Endothelial cell (in vitro differentiated cells): ENCODE measurements at places on chromosomes 7 and 10.

DNA sequence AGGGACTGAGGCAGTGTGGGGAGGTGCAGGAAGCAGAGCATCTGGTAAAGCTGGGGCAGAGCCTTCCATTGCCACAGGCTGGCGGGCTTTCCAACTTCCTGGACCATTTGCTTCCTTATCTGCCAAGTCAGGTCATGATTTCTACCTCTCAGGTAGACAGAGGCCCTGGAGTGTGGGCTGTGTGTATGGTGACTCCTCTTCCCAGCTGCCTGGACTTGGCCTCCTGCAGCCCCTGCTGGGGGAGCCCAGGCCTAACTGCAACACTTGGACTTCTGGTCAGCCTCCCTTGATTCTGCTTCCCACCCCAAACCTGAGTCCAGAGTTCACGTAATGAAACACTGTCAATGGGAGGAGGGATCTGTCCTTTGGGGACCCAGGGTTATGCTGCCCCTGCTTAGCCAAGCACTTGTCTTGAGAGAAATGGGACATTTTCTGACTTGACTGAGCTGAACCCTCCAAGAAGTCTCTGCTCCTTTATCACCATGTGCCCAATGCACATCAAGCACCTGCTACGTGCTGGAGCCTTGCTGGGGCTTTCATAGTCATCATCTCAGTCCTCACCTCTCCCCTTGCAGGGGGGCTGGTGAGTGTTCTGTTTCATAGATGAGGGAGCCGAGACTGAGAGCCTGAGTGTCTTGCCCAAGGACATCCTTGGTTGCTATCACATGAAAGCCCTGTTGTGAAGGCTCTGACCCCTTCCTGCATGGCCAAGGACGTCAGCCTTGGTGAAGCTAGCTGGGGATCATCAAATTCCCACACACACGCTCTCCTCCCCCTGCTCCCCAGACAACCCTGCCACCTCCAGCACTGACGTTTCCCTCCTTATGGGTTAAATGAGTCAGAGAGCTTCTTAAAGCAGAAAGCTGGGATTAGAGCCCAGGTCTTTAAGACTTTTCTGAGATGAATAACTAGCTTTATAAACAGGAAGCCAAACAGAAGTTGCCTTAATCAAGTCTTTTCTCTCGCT lies 3.4 kb downstream of the CLEC2L start:
- no peak for DNase-seq

- DNase-seq, result peak; percentile 79
Measured at GRCh38 chr10:122648599-122649428, 50.8 kb downstream of the C10orf120 start.

DNA sequence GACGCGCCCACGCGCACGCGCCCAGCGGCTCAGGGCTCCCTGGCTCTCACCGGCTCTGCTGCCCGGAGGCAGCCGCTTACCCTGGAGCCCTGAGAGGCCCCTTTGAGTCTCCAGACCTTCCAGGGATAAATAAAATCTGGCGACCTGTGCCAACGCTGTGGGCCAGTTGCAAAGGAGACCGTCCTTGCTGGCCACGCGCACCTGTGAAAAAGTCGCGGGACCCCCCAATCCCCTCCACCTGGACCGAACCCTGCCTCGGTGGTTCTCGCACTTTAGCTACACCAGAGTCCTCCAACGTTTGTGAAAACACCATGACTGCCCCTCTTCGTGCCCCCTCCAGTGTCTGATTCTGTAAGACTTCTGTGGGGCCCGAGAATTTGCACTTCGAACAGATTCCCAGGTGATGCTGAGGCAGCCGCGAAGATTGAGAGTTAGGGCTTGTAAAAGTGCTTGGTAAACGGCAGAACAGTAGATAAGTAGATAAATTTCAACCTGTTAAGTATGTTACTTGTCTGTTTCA lies 102.4 kb upstream of the SVIL start:
- no peak for DNase-seq

DNA sequence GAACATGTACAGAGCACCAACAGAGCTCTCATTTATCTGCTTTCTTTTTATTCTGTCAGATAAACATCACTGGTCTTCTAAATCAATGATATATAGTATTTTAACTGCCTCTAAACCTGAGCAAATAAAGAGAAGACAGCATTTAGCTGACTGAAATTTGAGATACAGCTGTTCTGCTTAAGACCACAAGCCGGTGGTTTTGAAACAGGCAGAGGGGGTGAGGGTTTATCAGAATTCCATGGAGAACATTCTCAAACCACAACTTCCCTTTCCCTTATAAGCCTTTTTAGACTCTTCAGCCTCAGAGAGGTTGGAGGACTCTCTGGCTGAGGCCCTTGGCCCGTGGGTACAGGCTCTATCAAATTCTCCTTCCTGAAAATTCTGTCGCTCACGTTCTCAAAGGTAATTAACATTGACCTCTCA lies 87.4 kb upstream of the RSU1 start:
- DNase-seq, result no peak

- DNase-seq, result no peak
Measured at GRCh38 chr7:134774119-134774518, 5.3 kb upstream of the CALD1 start.

- peak; percentile 19 for DNase-seq
Measured at GRCh38 chr10:108783897-108784296, 1139.4 kb downstream of the XPNPEP1 start.

- DNase-seq, result no peak
Measured at GRCh38 chr10:48464121-48464870, 140.6 kb downstream of the ARHGAP22 start.

GRCh38 chr7:41590986-41591385 lies 111.9 kb downstream of the INHBA start:
- DNase-seq, result no peak

DNA sequence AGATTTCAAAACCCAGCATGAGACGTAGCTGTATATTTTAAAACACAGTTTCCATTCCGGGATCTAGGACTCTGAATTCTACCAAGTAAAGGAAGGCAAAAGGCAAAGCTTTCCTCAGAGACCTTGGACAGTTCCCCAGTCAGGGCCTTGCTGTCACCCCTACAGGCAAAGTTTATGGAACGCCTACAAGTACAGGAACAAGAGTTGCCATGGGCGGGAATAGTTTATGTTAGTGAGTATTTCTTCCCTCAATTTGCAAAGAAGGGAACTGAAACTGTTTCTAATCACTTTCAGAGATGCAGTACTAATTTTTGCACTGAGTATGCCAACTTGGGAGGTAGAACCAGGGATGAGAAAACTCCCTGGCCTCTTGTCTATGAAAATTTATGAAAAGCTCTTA lies 68.2 kb upstream of the LRGUK start:
- DNase-seq, result no peak

- DNase-seq, result no peak
Measured at GRCh38 chr7:94763268-94763667, 107.3 kb upstream of the SGCE start.

- no peak for DNase-seq
Measured at GRCh38 chr7:68321076-68321639, 1277.1 kb upstream of the AUTS2 start.

GRCh38 chr7:15854841-15855524 lies 168.5 kb upstream of the MEOX2 start:
- DNase-seq, result no peak

- DNase-seq, result no peak
Measured at GRCh38 chr10:30027057-30028005, 32.1 kb downstream of the JCAD start.

DNA sequence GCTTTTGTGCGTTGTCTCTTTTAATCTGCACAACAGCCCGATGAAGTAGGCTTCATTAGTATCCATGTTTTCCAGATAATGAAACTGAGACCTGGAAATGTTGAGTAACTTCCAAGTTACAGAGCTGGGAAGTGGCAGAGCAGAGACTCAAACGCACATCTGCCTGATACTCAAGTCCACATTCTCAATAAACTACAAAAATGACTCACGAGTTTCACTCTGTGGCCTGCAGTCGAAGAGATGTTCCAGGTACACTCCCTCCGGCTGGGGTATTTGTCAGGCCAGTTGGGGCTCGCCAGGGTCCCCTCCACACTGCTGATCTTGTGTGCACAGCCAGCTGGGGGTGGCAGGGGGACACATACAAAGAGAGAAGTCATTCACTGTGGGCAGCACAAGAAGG lies 17.7 kb upstream of the OPALIN start:
- no peak for DNase-seq

GRCh38 chr7:1386623-1387220 lies 72.5 kb downstream of the MICALL2 start:
- no peak for DNase-seq

GRCh38 chr10:79443338-79444198 lies 1.9 kb downstream of the ZCCHC24 start:
- DNase-seq, result no peak

DNA sequence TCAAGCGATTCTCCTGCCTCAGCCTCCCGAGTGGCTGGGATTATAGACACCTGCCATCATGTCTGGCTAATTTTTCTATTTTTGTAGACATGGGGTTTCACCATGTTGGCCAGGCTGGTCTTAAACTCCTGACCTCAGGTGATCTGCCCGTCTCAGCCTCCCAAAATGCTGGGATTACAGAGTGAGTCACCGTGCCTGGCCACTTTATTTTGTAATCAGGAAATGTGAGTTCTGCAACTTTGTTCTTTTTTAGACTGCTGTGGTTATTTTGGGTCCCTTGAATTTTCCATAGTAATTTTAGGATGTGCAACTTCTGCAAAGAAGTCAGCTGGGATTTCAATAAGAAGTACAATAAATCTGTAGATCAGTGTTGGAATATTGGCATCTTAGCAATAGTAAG lies 96.8 kb downstream of the CYTH3 start:
- DNase-seq, result no peak

GRCh38 chr7:155930061-155930460 lies 117.8 kb upstream of the SHH start:
- no peak for DNase-seq

- DNase-seq, result no peak
Measured at GRCh38 chr7:37601321-37601720, 82.2 kb upstream of the GPR141 start.

DNA sequence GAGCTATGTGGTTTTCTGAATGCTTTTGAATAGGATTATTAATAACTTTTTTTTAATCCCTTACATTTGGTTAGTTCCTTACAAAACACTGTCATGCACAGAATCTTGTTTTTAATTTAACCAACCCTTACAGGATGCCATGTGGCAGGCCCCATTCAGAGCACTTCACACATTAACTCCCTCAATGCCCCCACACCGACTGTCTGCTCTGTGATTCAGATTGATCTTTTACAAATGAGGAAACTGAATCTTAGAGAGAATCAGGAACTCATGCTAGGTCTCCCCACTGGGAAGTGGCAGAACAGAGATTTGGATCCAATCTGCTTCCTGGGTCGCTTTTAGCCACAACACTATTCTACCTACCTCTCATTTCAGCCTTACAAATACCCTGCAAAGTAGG lies 195.8 kb upstream of the NPVF start:
- DNase-seq, result no peak
